ENCODE measurements at places on chromosomes 2 and 18. TPM values are rescaled to one million over a fixed set of nuclear protein-coding genes. Genes with fewer than 3 reads are reported as not detected.

HOXD4 gene
- not detected for total RNA-seq

BCL11A gene
- 4.6 TPM for total RNA-seq

ACADL gene
- not detected for total RNA-seq

MDH1B gene
- total RNA-seq: not detected

RBKS gene
- 3.1 TPM for total RNA-seq

MRO gene
- not detected for total RNA-seq

CCDC141 gene
- not detected for total RNA-seq

ANKRD30BL gene
- total RNA-seq: not detected

CXCR4 gene
- not detected for total RNA-seq

GRHL1 gene
- 10.1 TPM for total RNA-seq

NTSR2 gene
- total RNA-seq: not detected

ACVR1C gene
- total RNA-seq: 0.30 TPM

SLC9A4 gene
- total RNA-seq: not detected

TSPYL6 gene
- not detected for total RNA-seq

ALPG gene
- total RNA-seq: not detected

RGPD6 gene
- total RNA-seq: 1.5 TPM

ARPC2 gene
- total RNA-seq: 709 TPM

NEUROD1 gene
- total RNA-seq: not detected
